ENCODE measurements at places on chromosomes 3 and 15. TPM values are rescaled to one million over a fixed set of nuclear protein-coding genes. Genes with fewer than 3 reads are reported as not detected.

- no peak for DNase-seq
These were observed 9.6 kb downstream of the CLDND1 start for GRCh38 chr3:98513091-98513511.

- DNase-seq, result no peak
These were observed 110.7 kb upstream of the P2RY1 start for GRCh38 chr3:152724270-152724669.

DNA sequence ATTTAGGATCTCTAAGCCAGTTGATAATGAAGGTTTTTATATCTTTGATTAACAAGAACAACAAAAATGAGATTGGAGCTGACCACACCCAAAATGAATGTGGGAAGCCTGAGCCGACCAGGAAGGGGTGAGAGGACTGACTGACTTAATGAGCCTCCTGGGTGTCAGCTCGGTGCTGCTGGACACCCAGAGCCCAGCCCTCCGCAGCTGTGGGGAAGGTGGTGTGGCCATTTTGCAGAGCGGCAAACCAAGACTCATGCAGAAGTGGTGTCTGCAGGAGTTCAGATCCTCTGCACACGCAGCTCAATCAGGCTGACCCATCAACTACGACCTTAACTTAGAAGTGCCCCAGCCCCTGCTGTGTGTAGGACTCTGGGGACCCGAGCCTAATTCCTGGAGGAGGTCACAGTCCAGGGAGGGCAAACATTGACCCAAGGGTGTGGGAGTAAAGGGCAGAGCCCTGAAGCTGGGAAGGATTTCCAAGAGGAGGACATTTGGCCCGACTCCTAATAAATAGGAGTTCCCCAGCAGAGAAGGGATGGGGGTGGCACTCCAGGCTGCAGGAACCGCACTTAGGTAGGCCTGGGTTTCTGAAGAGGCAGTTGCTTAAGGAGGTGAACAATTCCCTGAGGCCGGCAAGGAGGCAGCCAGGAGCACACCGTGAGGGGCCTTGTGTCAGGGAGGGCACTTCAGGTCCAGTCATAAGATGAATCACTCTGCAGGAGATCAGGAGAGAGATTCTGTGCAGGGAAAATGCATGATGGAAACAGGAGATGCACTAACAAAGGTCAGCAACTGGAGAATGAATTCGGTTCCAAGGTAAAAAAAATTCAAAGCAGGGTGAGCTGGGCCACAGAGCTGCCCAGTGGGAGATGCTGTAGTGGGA lies 197.1 kb upstream of the TPM1 start:
- DNase-seq, result no peak

DNA sequence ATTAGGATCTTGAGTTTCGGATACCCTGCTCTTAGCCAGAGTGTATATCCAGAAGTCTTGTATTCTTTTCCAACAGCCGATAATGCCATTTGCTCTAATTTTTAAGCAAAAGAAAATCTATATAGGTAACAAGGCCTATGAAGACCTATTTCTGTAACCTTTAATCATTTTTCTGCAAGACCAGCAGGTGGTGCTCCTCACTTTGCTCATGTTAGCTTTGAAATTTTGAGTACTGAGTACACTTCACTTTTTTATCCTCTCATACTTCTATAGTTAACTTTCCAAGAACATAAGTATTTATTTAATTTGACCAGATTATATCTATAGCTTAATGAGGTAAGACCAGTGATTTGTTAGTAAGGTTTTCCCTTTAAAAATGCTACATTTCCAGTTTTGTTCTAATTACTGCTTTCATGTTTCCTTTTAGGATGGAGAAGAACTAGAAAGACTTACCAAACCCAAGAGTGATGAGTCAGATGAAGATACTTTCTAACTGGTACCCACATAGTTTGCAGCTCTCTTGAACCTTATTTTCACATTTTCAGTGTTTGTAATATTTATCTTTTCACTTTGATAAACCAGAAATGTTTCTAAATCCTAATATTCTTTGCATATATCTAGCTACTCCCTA lies 20.5 kb downstream of the SLC35A5 start:
- no peak for DNase-seq

GRCh38 chr3:196311-197148 lies at the start of gene CHL1:
CHL1 (plus strand) TSS chr3:196763; CDS start chr3:319777, 123,014 bp downstream.
- no peak for DNase-seq

- DNase-seq, result no peak
These were observed 540.0 kb upstream of the ROBO1 start for GRCh38 chr3:80307844-80308243.

- peak; percentile 20 for DNase-seq
These were observed 1.0 kb downstream of the ZFAND6 start for GRCh38 chr15:80060356-80061006.

GRCh38 chr3:101861212-101861788 lies 12.0 kb downstream of the NFKBIZ start:
- no peak for DNase-seq

DNA sequence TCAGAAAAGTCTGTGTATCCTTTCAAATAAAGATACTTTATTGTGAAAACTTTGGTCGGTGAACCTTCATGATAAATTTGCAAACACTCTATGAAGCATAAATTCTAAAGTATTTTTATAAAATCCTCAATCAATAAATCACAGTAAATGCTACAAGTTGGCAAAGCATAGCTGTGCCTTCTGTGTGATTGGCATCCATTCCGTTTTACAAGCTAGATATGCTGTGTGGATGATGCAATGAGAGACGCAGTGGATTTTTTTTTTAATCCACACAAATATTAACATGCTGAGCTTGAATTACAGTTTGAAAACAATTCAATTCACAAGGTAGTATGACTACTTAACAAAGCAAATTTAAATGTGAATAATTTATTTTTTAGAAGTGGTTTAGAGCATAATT lies 937.2 kb downstream of the ZPLD1 start:
- no peak for DNase-seq

- DNase-seq, result no peak
These were observed 11.1 kb downstream of the ALPK3 start for GRCh38 chr15:84828086-84828908.

GRCh38 chr15:76056931-76057330 lies 2.9 kb upstream of the TMEM266 start:
- DNase-seq, result no peak

PPP1R14D gene
- polyA plus RNA-seq, result not detected

COL6A6 gene
- 0.04 TPM for polyA plus RNA-seq

MOBP gene
- 0.94 TPM for polyA plus RNA-seq
